ENCODE measurements at places on chromosomes 3 and 15.

GRCh38 chr3:149224736-149225594 lies 3.3 kb upstream of the CP start:
- DNase-seq, result peak; percentile 80

GRCh38 chr3:117010318-117010717 lies 300.7 kb downstream of the TUSC7 start:
- no peak for DNase-seq

- DNase-seq, result peak; percentile 30
Measured at GRCh38 chr3:57949785-57950615, 58.2 kb upstream of the FLNB start.

DNA sequence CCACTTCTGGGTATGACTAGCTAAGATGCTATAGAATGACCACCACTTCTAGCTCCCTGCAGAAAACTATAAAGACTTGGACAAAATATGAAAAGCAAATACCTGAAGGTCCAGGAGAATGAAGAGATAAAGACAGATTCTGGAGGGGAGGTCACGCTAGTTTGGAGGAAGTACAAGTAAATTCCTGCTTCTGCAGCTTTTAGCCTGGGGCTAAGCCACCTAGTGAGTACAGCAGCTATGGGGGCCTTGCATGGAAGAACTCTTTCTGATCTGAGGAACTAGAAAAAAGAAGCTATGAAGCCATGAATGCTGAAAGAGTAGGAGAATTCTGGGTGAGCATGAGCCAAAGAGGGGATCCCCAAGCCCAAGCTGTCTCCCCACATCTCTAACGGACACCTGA lies 29.8 kb downstream of the NRG4 start:
- DNase-seq, result no peak

DNA sequence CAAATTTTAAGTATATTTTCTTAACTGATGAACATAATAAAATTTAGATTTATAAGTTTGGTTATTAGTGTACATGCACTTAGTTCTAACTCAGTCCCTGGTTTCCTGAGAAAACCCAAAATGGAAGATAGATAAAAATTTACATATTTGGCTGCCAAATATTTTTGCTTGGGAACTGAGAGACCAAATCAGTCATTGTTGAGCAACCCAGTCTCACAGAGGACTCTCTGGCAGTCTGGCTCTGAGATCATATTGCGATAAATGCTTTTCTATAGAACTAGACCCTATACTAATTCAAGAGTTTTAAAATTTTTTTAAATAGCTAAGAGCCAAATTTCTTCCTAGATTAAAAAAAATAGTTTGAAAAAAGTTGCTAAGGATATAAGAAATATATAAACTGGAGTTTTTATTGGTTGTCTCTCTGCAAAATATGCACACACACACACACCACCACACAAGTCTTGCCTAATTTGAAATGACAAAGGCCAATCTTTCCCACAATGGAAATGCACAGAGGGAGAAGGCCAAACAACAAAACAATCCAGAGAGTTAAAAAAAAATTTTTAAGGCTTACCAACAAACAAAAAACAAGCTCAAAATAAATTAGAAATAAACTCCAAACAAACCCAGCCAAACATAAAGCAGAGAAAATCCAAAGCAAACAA lies 259.5 kb downstream of the MECOM start:
- no peak for DNase-seq
